ENCODE measurements at places on chromosomes 13 and 19. TPM values are rescaled to one million over a fixed set of nuclear protein-coding genes. Genes with fewer than 3 reads are reported as not detected.
A peak's percentile ranks its signal among the peaks of the same experiment; 100 is the strongest.

Gene ZSWIM9
- 8.9 TPM for total RNA-seq

DNA sequence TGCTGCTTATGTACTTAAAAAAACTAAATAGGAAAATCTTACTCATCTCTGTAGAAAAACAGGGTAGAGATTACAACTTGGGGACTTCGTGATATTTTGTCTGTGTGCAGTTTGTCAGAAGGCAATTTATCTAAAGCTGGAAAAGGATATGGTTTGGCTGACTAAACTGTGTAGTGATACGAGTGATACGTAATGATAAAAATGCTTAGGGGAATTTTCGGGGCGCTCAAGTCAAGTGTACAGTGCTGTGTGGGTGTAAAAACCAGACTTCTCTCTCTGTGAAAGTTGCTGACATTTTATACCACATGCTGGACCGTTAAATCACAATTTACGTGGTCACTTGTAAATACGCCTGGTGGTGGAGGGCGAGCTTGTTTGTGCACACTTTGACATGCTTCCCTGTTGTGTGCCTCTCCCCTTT is 221.7 kb downstream of the KCNRG start:
- no peak for DNase-seq

DNA sequence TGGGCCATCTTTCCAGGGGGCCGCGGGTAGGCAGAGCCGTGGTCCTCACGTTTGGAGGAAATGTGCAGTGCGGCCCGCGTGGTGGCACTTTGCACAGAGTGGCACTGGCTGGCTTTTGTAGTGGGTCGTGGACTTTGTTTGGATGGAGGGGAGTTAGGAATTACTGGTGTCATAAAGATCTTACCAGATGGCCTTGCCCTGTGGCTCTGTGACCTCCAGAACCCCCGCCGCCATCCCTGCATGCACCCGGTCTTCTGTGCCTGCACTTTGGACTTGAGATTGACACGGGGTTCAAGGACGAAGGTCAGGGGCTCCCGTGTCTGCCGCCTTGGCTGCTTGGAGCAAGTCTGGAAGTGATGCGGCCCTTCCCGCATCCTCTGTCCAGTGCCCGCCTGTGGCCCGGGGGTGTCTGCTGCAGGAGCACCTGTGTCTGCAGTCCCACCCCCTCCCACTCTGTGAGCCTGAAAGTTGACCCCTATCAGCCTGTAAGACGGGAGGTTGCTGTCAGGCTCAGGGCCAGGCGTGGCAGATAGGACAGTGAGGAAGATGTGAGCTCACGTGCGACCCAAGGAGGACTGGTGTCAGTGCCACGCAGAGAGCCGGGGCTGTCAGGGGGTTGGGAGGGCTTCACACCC is 2.2 kb downstream of the GNA11 start:
- no peak for DNase-seq

- no peak for DNase-seq
These were observed 5.5 kb upstream of the SERP2 start for GRCh38 chr13:44368062-44368591.

DNA sequence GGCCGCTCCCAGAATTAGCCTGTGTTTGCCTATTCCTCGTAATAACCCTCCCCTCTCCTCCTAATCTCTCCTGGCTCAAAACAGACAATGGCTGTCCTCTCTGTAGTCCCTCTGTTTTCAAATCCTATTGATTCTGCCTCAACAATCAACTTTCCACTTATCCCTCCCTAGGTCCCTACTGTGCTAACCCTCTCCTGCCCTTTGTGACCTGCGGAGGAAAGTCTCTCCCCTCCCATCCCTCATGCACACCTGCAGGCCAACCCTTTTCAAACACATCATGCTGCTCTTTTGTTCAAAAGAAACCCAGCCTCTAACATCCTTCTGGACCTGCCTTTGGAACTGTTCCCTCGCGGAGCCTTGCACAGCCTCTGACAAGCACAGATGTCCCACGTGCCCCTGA is 37.3 kb downstream of the CILP2 start:
- no peak for DNase-seq

- no peak for DNase-seq
These were observed 200.4 kb downstream of the DLEU7 start for GRCh38 chr13:50643060-50643459.

- no peak for DNase-seq
These were observed 46.7 kb downstream of the ZNF729 start for GRCh38 chr19:22332924-22333323.

DNA sequence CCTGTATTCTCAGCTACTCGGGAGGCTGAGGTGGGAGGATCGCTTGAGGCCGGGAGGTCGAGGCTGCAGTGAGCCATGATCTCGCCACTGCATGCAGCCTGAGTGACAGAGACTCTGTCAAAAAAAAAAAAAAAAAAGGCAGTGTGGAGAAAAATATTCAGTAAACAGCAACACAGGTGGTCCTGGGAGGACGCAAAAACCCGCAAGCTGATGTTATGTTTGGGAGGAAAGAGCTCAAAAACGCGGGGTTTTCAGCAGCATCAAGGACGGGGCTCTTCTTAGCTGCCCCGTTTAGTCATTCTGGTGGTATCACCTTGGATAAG is 599 bp upstream of the ZNF784 start:
- DNase-seq, result no peak

Gene FAM83E
- 8.0 TPM for total RNA-seq

DNA sequence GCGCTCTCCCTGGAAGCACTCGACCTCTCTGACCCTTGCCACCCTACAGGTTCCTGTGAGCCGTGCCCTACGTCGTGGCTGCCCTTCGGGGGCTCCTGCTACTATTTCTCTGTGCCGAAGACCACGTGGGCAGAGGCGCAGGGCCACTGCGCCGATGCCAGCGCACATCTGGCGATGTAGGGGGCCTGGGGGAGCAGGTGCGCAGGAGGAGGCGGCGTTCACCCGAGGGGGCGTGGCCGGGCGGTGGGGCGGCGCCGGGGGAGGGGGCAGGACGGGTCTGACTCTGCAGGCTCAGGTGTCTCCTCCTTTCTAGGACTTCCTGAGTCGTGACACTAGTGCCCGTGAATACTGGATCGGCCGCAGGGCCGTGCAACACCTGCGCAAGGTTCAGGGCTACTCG is 26.4 kb downstream of the CLEC4M start:
- DNase-seq, result no peak

DNA sequence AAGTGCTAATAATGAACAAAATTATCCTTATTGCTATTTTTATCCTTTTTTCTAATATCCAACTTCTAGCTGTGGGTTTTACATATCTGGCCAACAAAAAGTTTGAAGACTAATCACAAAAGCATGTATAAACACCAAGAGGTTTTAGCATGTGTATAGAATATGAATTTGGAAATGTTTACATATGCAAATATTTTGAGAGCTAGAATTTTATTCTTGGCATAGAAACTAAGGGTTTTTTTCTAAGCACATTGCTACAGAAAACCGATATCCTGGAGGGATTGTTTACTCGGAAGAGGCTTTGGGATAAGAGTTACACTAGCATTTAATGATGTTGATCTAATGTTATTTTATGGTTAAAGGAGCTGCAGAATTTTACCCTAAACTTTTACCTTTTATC is 392.1 kb downstream of the EFNB2 start:
- DNase-seq, result no peak

Gene TPGS1
- 33.0 TPM for total RNA-seq

Gene TEX101
- total RNA-seq, result not detected

Gene SPRED3
- 1.8 TPM for total RNA-seq

GRCh38 chr19:15536350-15536749 is 28.0 kb downstream of the CYP4F22 start:
- no peak for DNase-seq

Gene BEST2
- not detected for total RNA-seq

DNA sequence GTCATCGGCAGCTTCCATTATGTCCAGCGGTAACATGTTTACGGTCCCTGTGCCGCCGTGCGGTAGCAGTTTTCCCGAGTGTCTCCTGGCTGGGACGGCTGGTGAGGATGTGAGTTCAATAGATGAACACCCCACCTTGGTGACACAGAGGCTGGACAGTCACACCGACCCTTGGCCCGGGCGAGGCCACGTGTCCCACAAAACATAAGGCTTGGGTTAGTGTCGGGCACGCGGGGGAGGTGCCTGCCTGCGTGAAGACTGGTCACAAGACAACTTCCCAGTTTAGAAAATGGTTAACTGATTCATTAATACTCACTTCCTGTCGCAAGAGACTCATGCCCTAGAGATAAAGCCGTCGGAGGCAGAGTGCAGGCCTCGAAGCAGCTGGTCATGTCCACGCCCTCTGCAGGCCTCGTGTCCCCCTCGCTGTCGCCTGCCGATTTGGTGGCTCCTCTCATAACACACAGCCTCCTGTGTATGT is 17.2 kb downstream of the RASA3 start:
- DNase-seq, result no peak

Gene ENOX1
- not detected for total RNA-seq

Gene ELSPBP1
- not detected for total RNA-seq

Gene ANKLE1
- 2.1 TPM for total RNA-seq

DNA sequence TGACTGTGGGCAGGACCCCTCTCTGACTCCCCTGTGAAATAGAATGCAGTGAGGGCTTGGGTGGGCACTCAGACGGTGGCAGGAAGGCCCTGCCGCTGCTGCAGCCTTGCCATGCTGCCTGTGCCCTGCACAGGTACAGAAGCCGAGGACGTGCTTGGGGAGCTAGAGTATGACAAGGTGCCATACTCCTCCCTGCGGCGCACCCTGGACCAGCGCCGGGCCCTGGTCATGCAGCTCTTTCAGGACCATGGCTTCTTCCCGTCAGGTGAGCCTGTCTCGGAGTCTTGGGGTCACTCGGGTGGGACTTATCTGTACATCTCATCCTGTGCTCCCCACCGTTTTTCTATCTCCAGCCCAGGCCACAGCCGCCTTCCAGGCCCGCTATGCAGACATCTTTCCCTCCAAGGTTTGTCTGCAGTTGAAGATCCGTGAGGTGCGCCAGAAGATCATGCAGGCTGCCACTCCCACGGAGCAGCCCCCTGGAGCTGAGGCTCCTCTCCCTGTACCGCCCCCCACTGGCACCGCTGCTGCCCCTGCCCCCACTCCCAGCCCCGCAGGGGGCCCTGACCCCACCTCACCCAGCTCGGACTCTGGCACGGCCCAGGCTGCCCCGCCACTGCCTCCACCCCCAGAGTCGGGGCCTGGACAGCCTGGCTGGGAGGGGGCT is 7.3 kb upstream of the PRR19 start:
- DNase-seq, result no peak

Gene CLIP3
- total RNA-seq, result 1.7 TPM

Gene KLK7
- not detected for total RNA-seq

Gene GFY
- not detected for total RNA-seq

- DNase-seq, result no peak
These were observed 2.6 kb downstream of the ERICH4 start for GRCh38 chr19:41445575-41445974.

DNA sequence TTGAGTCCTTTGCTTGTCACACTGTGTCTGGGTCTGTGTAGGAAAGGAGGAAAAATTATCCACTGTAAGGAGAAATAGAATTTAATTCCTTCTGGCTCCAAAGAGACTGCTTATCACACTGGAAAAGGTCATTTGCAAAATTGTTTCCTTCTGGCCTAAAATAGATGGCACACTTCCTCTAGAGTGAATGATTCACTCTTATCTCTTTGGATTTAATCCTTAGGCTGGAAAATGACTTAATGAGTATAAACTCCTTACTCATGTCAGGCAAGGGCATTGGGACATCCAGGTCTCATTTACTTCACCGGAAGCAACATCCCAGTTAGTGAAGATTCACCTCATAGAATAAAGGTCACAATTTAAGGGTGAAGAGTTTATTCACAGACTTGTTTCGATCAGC is 293.6 kb downstream of the OXGR1 start:
- DNase-seq, result no peak

GRCh38 chr13:45178349-45179162 is 22.3 kb downstream of the KCTD4 start:
- DNase-seq, result no peak

GRCh38 chr13:95204231-95204765 is 97.0 kb downstream of the ABCC4 start:
- DNase-seq, result no peak

Gene FCAR
- not detected for total RNA-seq

Gene WDR88
- not detected for total RNA-seq

Gene GPC5
- not detected for total RNA-seq

GRCh38 chr19:39613597-39613996 is 11.3 kb downstream of the LGALS13 start:
- DNase-seq, result no peak

GRCh38 chr13:49272296-49272695 is 24.6 kb downstream of the CDADC1 start:
- DNase-seq, result no peak

GRCh38 chr13:66617786-66618185 is 612.4 kb downstream of the PCDH9 start:
- no peak for DNase-seq

GRCh38 chr13:95524264-95524901 is 28.1 kb upstream of the CLDN10 start:
- no peak for DNase-seq

- DNase-seq, result no peak
These were observed 4.1 kb downstream of the CCDC169 start for GRCh38 chr13:36293497-36293896.

- DNase-seq, result peak; percentile 83
These were observed 11.9 kb upstream of the PRKD2 start for GRCh38 chr19:46728693-46729339.

DNA sequence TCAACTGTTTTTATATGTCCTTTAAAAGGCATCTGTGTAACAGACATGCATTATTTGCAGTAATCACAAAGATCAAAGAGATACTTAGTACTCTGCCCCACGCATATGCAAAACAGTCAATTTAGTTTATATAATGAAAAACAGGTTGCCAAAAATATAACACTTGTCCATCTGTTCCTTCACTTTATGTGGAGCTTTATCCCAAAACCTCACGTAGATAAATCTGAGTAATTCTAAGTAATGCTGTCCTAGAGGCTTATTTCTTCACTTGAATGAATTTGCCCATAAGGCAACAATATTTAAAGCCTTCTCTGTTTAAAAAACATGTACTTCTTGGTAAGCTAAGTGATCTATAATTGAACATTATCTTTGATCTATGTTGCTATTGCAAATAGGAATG is 20.3 kb upstream of the SLITRK6 start:
- DNase-seq, result no peak

DNA sequence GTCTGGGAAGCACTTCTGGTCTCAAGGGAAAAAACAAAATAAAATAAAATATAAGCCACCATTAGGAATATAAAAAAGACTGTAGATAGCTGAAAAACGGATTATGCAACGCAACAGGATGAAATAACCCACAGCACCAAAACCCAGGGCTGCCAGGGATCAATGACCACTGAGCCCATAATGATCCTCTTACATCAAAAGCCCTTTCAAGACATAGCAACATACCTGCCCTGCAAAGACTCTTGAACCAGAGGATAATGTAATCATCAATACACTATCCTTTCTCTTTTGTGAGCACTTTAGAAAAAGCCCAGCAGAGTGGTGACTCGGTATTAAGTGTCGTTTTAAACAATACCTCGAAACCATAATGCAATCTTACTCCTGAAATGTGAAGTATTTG is 235.0 kb upstream of the SOX21 start:
- DNase-seq, result no peak
